Left hindlimb (tissue), 1 donor: ENCODE measurements at places on chromosomes 16 and 17.

DNA sequence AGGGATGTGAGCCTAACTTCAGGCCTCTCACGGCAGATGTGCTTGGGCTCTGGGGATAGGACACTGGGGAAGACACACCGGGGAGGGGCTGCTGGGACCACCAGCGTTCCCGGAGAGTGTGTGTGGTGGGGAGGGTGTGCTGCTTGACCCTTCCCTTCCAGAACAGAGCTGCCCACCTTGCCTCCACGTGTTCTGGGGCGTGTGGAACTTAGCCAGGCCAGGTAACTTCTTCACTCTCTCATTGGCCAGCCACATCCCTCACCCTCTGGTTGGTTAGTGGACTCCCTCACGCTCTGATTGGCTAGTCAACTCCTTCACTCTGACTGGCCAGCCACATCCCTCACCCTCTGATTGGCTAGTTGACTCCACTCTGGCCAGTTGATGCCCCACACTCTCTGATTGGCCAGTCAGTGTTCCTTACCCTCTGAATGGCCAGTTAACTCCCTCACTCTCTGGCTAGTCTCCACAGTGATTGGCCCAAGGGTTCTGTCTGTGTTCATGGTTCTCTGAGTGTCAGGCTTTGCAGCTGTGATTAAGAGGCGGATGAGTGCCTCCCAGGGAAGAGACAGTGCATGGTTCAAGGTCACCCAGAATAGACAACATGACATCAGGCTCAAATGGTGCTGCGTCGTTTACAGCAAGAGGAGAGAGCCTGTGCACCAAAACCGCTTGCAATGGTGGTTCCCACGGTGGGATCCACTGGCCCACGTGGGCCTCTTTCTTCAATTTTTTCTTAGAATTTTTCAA lies 10.0 kb downstream of the TMEM235 start:
- peak; percentile 31 for DNase-seq

- DNase-seq: no peak
Measured at GRCh38 chr17:19672009-19672750, 23.6 kb downstream of the ALDH3A2 start.

DNA sequence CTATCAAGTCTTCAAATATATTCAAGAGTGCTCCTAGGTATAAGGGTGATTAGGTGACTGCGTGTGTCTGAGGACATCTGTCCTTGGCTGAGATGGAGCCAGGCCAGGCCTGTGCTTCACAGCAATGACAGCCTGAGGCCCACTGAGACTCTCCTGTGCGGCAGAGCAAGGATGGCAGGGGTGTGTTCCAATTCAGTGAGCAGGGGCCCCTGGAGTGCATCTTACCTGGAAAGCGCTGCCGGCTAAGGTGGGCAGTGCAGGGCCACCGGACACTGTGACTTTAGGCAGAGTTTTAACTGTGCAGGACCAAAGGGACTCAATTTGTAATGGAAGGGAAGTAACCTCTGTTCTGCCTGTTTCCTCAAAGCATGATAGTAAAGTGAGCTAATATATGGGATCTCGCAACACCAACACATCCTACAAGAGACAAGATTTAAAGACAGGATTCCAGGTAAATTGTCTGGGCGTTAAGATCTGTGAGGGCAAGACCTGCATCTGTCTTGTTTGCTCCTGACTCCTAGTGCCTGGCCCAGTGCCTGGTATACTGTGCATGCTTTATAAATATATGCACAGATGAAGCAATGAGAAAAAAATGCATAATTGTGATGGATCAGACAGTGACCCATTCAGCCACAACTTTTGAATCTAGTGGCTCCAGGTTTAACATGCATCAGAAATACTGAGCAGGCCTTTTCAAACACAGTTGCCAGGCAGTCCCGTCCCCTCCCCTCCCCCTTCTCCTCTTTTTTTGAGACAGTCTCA lies 86.7 kb downstream of the MRC2 start:
- no peak for DNase-seq

DNA sequence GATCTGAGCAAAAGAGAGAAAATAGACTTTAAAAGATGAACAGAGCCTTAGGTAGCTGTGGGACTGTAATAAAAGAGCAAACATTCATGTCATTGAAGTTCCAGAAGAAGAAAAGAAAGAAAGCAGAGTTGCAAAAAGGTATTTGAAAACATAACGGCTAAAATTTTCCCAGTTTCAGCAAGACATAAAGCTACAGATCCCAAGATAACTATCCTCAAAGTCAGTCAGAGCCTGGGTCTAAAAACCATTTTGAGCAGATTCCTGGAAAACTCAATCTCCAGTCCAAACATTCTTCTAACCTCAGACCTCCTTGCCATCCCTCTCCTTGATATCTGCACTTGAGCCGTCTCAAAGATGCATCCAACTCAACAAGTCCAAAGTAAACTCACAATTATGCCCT lies 20.9 kb upstream of the CD300E start:
- no peak for DNase-seq

DNA sequence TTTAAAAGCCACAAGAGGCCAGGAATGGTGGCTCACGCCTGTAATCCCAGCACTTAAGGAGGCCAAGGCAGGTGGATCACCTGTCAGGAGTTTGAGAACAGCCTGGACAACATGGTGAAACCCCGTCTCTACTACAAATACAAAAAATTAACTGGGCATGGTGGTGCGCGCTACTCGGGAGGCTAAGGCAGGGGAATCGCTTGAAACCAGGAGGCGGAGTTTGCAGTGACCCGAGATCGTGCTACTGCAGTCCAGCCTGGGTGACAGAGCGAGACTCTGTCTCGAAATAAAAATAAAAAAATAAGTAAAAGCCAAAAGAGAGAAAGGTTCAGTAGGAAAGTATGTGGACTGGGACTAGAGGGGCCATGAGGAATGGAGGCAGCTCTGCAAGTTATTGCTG lies 13.1 kb upstream of the ITGAL start:
- DNase-seq: no peak

GRCh38 chr16:77324729-77325128 lies 110.1 kb downstream of the ADAMTS18 start:
- DNase-seq: no peak
